ENCODE measurements at places on chromosomes 1 and 21.
A peak's percentile ranks its signal among the peaks of the same experiment; 100 is the strongest.

DNA sequence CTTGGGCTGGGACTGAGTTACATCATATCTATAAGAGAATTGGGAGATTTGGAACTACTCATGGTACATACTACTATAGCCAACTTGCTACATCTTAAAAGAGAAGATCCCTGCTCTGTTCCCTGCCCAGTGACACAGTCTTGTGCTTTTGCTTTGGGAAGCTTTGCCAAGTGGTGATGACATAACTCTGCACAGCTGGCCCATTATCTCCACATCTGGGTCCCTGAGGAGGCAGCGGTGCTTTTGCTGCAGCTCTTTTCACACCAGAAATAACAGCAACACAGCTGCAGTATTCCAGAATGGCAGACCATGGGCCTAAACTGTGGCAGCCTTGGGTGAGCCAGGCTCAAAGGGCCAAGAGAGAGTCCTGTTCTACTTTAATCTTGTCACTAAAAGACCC, 296.0 kb downstream of the HHAT start:
- no peak for DNase-seq

GRCh38 chr1:20893931-20894330, 106.8 kb upstream of the HP1BP3 start:
- DNase-seq, result no peak

GRCh38 chr1:69947837-69948236, 257.5 kb downstream of the LRRC40 start:
- DNase-seq, result no peak

DNA sequence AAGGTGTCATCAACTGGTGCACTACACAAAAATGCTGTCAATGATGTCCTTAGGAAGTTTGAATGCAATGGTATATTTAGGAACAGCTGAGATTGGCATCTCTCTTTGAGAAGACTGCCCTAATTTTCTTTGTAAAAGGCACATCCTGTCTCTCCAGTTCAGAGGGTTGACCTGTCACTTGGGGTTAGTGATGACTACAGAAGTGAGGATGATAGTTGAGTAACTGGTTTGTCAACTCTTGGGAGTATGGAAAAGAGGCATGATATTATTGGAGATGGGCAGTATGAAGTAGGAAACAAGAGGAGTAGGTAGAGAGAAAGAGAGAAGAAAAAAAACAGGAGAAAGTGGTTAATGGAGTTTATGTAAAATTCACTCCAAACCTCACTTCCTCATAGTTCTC, 40.4 kb upstream of the PIGC start:
- DNase-seq, result no peak

GRCh38 chr1:2540816-2541492, 10.9 kb upstream of the HES5 start:
- DNase-seq, result no peak

GRCh38 chr1:8347635-8348034, 29.7 kb downstream of the SLC45A1 start:
- no peak for DNase-seq

DNA sequence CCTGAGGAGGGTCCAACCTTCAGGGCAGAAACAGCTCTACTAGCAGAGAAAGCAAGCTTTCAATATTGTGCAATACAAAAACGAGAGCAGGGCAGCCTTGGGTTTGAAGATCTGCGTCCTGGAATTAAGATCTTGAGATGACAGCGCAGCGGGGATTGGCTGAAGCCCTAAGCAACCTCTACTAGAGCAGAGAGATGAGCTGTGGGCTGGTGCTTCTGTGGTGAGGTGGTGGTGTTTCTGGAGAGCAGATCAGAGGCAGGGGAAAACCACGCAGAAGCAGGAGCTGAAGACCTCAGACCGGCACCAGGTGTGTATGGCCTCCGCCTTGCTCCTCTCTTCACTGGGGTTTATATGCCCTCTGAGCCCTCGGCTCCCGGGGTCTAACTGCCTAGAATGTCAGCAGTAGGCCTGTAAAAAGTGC, 12.5 kb downstream of the TRAF3IP3 start:
- DNase-seq, result peak; percentile 95

- DNase-seq, result no peak
These were observed 26.6 kb downstream of the KRTAP24-1 start for GRCh38 chr21:30256100-30256499.

- no peak for DNase-seq
These were observed 550.6 kb downstream of the MATN1 start for GRCh38 chr1:30172757-30173156.

GRCh38 chr1:71738256-71738655, 544.1 kb downstream of the NEGR1 start:
- no peak for DNase-seq

GRCh38 chr1:89602871-89603404, 30.0 kb upstream of the LRRC8C start:
- DNase-seq, result no peak

DNA sequence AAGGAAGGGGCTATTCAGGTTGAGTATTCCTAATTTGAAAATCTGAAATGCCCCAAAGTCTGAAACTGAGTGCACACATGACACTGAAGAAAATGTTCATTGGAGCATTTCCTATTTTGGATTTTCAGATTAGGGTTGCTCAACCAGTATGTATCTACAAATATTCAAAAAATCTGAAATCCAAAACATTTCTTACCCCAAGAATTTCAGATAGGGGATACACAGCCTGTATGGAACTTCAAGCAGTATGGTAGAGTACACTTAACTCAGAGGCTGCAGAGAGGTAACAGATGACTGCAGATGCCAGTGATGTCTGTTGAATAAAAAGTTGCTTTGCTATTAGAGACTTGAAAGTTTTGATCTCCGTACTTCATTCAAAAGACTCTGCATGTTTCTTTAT, 19.0 kb downstream of the YTHDF2 start:
- no peak for DNase-seq

GRCh38 chr1:177525176-177525575, 354.4 kb downstream of the BRINP2 start:
- DNase-seq, result no peak

DNA sequence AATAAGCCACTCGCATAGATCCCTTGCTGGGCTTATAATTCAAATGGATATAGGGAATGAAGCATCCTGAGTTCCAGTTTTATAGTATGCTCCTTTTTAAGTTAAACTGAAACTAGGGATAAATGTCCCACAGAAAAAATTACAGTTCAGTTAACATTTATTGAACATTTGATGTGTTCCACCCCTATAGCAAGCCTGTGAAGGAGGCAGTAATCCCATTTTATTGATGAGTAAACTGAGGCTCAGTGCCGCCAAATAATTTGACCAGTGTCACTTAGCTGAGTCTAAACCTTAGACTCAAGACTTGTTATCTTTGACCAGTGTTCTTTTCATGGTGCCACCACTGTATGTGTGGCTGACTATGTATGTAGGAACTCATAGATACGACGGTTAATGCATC, 22.4 kb downstream of the URB2 start:
- no peak for DNase-seq

GRCh38 chr1:45508295-45509151, 8.4 kb downstream of the MMACHC start:
- DNase-seq, result no peak

- no peak for DNase-seq
These were observed 1153.9 kb upstream of the NCAM2 start for GRCh38 chr21:19844334-19844733.

DNA sequence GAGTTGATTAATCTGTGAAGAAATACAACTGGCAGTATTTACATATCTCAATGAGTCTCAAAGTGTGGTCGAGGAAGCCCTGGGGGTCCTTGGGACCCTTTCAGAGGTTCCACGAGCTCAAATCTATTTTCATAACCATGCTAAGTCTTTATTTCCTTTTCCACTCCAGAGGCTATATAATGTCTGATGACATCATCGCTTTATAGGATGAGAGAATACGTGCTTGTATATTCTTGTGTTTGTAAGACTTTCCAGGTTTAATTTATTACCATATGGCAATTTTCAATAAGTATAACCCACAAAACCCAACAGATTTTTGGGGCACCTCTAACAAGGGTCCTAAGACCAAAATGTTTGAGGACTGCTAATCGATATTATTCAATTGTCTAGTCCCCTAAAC, 1.4 kb upstream of the SLC19A2 start:
- no peak for DNase-seq

GRCh38 chr1:106680216-106680615, 376.3 kb upstream of the PRMT6 start:
- DNase-seq, result no peak

- no peak for DNase-seq
These were observed 4.3 kb upstream of the ZBTB7B start for GRCh38 chr1:154998201-154998780.

- DNase-seq, result no peak
These were observed 66.9 kb downstream of the HSD3B1 start for GRCh38 chr1:119573886-119574285.

GRCh38 chr1:65393928-65394327, 26.5 kb upstream of the LEPR start:
- no peak for DNase-seq

DNA sequence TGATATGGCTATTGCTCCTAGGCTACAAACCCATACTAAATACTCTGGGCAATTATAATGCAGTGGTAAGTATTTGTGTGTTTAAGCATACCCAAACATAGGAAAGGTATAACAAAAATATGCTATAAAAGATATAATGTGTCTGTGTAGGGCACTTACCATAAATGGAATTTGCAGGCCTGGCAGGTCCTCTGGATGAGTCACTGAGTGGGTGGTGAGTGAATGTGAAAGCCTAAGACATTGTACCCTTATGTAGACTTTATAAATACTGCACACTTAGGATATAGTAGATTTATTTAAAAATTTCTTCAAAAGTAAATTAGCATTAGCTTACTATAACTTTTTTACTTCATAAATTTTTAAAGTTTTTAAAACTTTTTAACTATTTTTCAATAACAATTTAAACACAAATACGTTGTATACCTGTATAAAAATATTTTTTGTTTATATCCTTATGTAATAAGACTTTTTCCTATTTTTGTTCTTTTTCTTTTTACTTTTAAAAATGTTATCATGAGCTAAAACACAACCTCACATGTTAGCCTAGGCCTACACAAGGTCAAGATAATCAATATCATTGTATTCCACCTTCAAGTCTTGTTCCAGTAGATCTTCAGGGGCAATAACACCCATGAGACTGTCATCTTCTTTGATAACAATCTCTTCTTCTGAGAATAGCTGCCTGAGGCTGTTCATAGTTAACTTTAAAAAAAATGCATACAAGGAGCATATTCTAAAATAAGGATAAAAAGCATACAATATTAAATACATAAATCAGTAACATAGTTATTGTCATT, 306.3 kb upstream of the RGS18 start:
- no peak for DNase-seq

GRCh38 chr1:203268901-203269653, 36.2 kb upstream of the BTG2 start:
- DNase-seq, result peak; percentile 74

DNA sequence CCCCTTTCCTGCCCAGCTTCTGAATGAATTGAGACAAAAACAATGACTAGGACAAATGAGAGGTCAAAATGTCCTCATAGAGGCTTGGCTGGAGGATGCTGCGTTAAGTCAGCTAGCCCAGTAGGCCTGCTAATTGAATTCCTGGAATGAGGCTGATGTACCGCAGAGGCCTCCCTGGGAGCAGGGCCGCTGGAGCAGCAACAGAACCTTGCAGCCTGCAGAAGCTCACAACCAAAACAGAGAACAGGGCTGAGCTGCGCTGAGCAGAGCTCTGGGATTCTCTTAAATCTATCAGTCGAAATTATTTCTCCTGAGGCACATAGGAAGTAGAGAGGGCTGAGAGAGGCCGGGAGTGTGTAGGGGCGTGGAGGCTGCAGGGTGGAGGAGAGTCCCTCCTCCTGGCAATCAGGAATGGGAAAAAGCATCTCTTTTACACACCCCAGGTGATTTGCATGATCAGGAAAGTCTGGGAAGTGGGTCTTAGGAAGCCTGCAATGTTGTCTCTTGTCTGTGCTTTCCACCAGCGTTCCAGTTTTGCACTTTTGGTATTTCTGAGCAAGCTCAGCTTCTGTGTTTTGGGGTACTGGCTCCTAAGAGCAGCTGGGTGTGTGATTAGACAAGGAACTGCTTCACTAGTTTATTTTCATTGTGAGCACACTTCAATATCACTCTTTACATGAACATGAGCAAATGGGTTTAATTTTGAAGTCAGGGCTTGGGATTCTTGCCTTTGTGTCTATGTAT, 66.5 kb downstream of the RYR2 start:
- DNase-seq, result no peak

GRCh38 chr1:32255072-32256071, 4.3 kb downstream of the LCK start:
- DNase-seq, result peak; percentile 54

- no peak for DNase-seq
These were observed 712.3 kb downstream of the PTPRU start for GRCh38 chr1:29948581-29948980.

- no peak for DNase-seq
These were observed 49.5 kb upstream of the RAB4A start for GRCh38 chr1:229221106-229222019.

- DNase-seq, result peak; percentile 39
These were observed 54.9 kb downstream of the WDR64 start for GRCh38 chr1:241706967-241707366.

- DNase-seq, result no peak
These were observed 107.5 kb upstream of the TNFSF4 start for GRCh38 chr1:173314656-173315055.

DNA sequence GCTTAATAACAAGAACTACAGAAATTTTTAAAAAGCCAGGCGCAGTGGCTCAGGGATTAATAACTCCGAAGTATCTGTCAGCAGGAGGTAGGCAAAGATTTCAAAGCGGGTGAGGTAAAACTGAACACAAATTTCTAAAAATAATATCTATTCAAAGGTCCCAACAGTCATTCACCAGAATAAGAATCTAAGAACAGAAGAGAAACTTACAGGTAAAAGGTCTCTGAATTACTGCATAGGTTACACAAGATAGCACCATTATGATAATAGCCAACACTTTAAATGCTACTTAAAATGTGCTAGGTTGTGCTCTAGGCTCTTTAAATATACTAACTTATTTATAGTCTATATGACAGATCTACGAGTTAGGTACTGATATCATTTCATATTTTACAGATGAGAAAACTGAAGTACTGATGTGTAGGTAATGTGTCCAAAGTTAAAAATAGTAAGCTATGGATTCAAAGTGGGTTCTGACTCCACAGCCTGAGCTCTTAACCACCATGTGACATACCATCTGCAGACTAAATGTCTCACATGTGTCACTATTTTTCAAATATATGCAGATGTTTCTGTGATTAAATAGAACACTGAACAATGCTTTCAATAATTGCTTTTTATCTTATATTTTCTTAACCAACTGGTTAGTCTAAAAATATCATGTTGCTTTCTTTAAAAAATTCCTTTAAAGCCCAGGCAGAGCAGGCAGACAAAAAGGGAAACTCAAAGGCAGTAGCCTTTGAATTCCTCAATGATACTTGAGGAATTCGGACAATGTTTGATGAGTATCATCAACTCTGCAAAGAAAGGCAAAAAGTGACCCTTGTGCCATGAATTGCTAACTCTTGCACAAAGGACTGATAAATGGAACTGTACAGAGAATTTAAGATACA, 80.5 kb upstream of the TTC39A start:
- DNase-seq, result no peak

- DNase-seq, result no peak
These were observed 83.5 kb downstream of the NPHP4 start for GRCh38 chr1:5908461-5909375.

- DNase-seq, result no peak
These were observed 59.8 kb downstream of the TOR1AIP2 start for GRCh38 chr1:179817789-179818188.

- DNase-seq, result no peak
These were observed 304.5 kb downstream of the TTLL7 start for GRCh38 chr1:83694449-83694848.

Data from activated CD4-positive, alpha-beta T cell treated with anti-CD3 and anti-CD28 coated beads, Interleukin-2, amount 10 ng/mL, durations not matched to agents 7 days and 5 days (primary cell).